ENCODE measurements at places on chromosomes 12 and 14. TPM values are rescaled to one million over a fixed set of nuclear protein-coding genes. Genes with fewer than 3 reads are reported as not detected.

Gene LYZ
- 20.6 TPM for total RNA-seq

Gene OTOGL
- total RNA-seq = 0.08 TPM

- DNase-seq = no peak
Observed at GRCh38 chr14:68393259-68393658, 399.6 kb downstream of the ZFP36L1 start.

DNA sequence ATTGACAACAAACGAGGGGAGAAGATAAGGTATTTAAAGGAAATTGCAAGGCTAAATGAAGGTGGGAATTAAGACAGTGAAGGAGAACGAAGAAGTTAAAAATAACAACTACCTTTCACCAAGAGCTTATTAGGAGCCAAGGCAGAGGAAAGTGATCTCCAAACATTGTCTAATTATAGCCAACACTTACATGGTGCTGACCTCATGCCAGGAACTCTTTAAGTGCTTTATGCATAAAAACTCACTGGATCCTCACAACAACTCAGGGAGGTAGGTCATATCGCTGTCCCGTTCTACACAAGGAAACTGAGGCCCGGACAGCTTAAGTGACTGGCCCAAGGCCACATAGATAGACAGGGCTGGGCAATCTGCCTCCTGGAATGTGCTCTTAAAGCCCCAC, 19.5 kb downstream of the TAMALIN start:
- DNase-seq = no peak

DNA sequence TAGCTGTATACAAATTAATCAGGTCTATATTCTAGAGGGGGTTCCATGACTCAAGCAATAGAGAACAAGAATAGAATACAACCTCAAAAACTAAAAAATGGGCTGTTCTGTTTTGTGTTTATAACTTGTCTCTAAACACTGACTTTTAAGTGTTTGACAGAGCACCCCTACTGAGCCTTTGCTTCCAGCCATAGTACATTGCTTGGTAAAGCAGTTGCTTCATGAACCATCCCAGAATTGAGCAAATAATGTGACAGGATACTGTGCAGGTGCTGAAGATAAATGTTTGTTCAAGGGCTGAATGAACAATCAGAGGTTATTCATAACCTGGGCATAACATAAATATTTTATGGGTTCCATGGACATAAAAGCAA, 11.5 kb downstream of the SPTSSA start:
- no peak for DNase-seq

DNA sequence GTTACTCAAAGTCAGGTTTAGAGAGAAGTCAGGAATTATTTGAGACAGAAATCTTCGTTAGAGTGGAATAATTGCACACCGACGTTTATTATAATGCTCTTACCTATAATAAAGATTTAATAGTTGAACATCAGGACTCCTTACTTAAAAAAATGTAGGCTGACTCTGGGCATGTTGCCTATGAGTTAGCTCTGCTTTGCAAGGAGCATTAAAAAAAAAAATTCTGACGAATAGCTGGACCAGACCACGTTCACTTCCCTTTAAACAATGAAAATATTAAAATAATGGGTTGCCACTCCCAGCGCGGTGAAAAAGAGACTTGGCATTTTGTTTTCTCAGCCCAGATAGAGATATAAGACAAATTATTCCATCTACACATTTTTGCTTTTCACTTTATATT, 574 bp upstream of the FANCM start:
- peak; percentile 20 for DNase-seq

DNA sequence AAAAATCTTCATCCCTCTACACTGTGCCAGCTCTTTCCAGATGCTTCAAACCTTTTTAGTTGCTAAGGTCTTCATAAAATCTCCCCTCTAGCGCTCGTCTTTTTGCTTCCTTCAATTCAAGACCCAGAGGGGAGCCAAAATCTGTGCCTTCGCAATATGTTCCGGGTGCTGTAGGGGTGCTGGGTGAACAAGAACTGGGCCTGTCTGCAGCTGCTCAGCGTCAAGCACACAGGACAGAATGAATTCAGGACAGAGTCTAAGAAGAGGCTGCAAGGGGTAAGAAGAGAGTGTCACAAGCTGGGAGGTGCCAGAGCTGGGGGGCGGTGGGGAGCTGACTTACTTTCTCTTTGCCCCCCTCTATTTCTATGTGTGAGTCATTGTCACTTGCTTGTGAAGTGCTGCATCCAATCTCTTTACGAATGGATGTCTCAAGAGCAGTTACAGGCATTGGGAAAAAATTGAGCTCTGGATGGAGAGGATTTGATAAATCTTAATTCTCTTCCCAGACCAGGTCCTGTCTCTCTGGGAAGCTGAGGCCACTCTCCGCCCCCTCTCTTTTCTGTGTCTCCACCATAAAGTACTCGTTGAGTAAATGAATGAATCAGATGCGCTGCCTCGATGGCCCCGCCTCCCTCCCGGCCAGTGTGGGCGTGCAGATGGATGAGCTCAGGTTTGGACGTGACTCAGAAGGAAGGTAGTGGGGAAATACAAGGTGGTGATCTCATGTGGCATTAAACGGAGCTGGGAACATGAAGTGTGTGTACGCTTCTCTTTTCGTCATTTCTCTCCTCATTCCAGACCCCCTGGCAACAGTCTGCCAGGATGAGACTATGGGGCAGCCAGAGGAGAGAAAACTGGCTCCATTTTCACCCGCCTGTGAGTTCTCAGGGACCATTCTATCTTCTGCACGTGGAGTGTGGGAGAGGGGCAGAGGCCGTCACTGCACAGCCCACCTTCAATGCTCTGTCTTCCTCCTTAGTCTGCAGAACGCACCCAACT, 91.3 kb downstream of the TSPAN9 start:
- DNase-seq = no peak

GRCh38 chr12:40378691-40379090, 153.9 kb downstream of the LRRK2 start:
- DNase-seq = no peak
